Pancreas (tissue), 10 donors: ENCODE measurements at places on chromosomes 13 and 19.

- H3K27ac ChIP-seq = no peak overlapping the region
- H3K36me3 ChIP-seq = no peaks in the 10 kb centered on the region
- no peaks in the 10 kb centered on the region for H3K4me1 ChIP-seq
- no peaks in the 10 kb centered on the region for H3K27me3 ChIP-seq
- H3K4me3 ChIP-seq = peak overlapping the region; percentile 13
These were observed 388.9 kb upstream of the DACH1 start for GRCh38 chr13:72255908-72256307.

- peaks cover 14% of the 10 kb centered on the region for H3K4me1 ChIP-seq
- no peaks in the 10 kb centered on the region for H3K36me3 ChIP-seq
- H3K4me3 ChIP-seq = no peak overlapping the region
- H3K27ac ChIP-seq = no peak overlapping the region
These were observed 674 bp upstream of the FBXL12 start for GRCh38 chr19:9819596-9819909.

DNA sequence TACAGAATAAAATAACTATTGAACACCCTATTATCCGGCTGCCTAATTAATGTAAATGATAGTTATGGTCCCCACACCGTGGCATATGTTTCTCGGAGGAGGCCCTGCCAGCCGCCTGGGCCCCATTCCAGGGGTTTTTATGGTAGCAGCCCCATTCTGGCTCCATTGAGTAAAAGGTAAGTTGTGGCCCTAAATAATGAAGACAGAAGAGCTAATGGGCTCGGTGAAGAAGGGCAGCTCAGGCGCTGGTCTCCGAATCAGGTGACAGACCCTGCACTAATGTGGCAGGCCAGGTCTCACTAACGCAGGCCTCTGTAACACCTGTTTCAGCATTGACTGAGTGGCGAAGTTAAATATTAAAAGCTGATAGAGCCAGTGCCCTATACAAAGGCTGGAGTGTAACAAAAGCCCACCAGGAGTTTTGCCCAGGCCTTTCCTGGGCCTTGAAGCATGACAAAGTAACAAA, 19.1 kb downstream of the POP4 start:
- peak; percentile 32 for DNase-seq
- no peaks in the 10 kb centered on the region for H3K4me1 ChIP-seq
- peak overlapping the region; percentile 17 for H3K27ac ChIP-seq
- no peaks in the 10 kb centered on the region for H3K36me3 ChIP-seq

- DNase-seq = no peak
- H3K4me3 ChIP-seq = no peak overlapping the region
- no peaks in the 10 kb centered on the region for H3K27me3 ChIP-seq
- no peaks in the 10 kb centered on the region for H3K36me3 ChIP-seq
- no peak overlapping the region for H3K27ac ChIP-seq
These were observed 12.3 kb downstream of the KCNN4 start for GRCh38 chr19:43768273-43769050.

- H3K4me1 ChIP-seq = no peaks in the 10 kb centered on the region
- no peaks in the 10 kb centered on the region for H3K27me3 ChIP-seq
- H3K36me3 ChIP-seq = no peaks in the 10 kb centered on the region
- peak overlapping the region; percentile 73 for H3K27ac ChIP-seq
These were observed 15.8 kb downstream of the DEDD2 start for GRCh38 chr19:42201489-42202289.

GRCh38 chr13:26628706-26629105, 71.2 kb downstream of the WASF3 start:
- H3K36me3 ChIP-seq = no peaks in the 10 kb centered on the region
- no peaks in the 10 kb centered on the region for H3K4me1 ChIP-seq
- no peaks in the 10 kb centered on the region for H3K27me3 ChIP-seq
- no peak overlapping the region for H3K27ac ChIP-seq
- no peak overlapping the region for H3K4me3 ChIP-seq
- no peak for DNase-seq

DNA sequence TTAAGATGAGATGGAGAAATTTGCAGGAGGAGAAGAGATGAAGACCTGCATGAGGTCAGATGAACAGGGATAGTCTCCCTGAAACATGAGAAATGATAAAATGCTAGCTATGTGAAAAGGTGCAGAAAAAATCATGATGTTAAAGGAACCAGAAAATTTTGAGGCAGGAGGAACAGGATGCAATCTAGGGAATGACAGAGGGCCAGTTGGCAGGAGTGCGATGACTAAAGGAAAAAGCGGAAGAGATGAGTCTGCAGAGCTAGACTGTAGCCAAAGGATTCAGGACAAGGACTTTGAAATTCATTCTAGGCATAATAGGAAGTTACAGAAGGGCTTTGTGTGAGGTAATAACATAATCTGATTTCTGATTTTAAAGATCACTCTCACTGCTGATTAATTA, 77.9 kb downstream of the TRPC4 start:
- no peak overlapping the region for H3K27ac ChIP-seq
- no peaks in the 10 kb centered on the region for H3K4me1 ChIP-seq
- no peaks in the 10 kb centered on the region for H3K27me3 ChIP-seq
- DNase-seq = no peak
- no peak overlapping the region for H3K4me3 ChIP-seq

GRCh38 chr19:16668176-16668575, 7.2 kb downstream of the TMEM38A start:
- H3K27ac ChIP-seq = no peak overlapping the region
- no peaks in the 10 kb centered on the region for H3K4me1 ChIP-seq
- H3K27me3 ChIP-seq = no peaks in the 10 kb centered on the region
- no peak overlapping the region for H3K4me3 ChIP-seq
- H3K36me3 ChIP-seq = no peaks in the 10 kb centered on the region

DNA sequence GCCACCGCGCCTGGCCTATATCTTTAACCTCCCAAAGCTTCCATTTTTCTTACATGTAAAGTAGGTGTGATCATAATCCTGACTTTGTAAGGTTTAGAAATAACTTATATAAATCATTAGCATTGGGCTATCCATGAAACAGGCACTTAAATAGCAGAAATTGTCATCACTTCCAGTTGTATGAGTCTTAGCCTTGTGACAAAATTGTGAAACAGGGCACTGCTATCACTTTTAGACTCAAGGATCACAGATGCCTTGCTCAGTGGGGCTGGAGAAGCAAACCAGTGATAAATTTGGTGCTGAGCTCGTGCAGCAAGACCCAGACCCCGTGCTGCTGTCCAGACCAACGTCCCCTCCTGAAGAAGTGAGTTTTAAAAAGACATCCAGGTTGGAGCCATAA, 209.7 kb downstream of the KATNAL1 start:
- no peak overlapping the region for H3K27ac ChIP-seq
- no peak overlapping the region for H3K4me3 ChIP-seq
- H3K27me3 ChIP-seq = no peaks in the 10 kb centered on the region
- no peaks in the 10 kb centered on the region for H3K4me1 ChIP-seq
- H3K36me3 ChIP-seq = no peaks in the 10 kb centered on the region

GRCh38 chr13:44170731-44171130, 202.9 kb upstream of the SERP2 start:
- H3K4me3 ChIP-seq = no peak overlapping the region
- H3K27ac ChIP-seq = no peak overlapping the region
- no peaks in the 10 kb centered on the region for H3K4me1 ChIP-seq
- H3K36me3 ChIP-seq = no peaks in the 10 kb centered on the region
- no peaks in the 10 kb centered on the region for H3K27me3 ChIP-seq

DNA sequence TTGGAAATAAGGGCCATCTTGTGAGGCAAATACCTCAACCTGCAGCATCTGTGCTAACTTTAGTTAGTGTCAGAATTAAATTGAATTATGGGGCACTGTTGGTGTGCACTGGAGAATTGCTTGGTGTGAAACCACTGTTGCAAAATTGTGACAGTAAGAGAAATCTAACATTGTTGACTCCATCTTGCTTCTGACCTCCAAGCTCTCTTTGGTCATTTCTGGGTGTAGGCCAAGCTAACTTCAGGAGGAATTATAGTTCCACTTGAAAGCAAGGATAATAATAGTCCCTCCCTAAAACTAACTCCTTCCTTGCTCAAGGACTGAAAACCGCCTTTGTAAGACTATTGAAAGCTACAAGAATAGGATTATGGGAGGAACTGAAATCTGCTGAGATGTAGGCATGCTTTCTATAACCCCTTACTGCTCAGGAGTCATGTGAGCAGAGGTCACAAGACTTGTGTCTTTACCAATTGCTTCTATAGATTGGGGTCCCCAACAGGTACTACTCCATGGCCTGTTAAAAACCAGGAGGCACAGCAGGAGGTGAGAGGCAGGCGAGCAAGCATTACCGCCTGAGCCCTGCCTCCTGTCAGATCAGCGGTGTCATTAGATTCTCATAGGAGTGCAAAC, 24.9 kb upstream of the GAS6 start:
- no peak overlapping the region for H3K4me3 ChIP-seq
- no peak for DNase-seq
- no peaks in the 10 kb centered on the region for H3K27me3 ChIP-seq
- no peak overlapping the region for H3K27ac ChIP-seq
- H3K4me1 ChIP-seq = no peaks in the 10 kb centered on the region

- H3K36me3 ChIP-seq = no peaks in the 10 kb centered on the region
- peak overlapping the region; percentile 53 for H3K27ac ChIP-seq
- no peaks in the 10 kb centered on the region for H3K4me1 ChIP-seq
- H3K4me3 ChIP-seq = peak overlapping the region; percentile 83
These were observed 834 bp downstream of the FBXO27 start for GRCh38 chr19:39031368-39032062.

- no peaks in the 10 kb centered on the region for H3K36me3 ChIP-seq
- DNase-seq = peak; percentile 99
These were observed at the start of gene MEGF8 for GRCh38 chr19:42325308-42325895. Gene MEGF8 (plus strand): TSS chr19:42325635. CDS start chr19:42326244, 609 bp downstream.

DNA sequence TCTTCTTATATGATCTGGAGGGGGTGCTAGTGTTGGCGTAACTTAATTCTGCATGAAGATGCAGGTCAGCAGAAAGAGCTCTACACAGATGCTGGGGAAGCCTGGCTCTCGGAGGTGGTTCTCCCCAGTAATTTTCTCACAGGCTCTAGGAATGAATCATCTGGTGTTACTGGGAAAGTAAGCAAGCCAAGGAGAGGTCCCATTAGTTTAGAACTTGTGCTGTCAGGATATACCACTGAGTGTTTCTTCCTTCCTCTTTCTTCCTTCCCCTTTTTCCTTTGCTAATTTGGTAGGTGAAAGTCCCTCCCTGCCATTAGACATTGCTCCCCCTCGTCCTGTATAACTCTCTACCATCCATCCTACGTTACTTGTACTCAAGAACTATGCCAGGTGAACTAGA, 68.3 kb downstream of the ATP8A2 start:
- H3K27me3 ChIP-seq = no peaks in the 10 kb centered on the region
- no peak for DNase-seq
- H3K4me3 ChIP-seq = no peak overlapping the region
- H3K4me1 ChIP-seq = no peaks in the 10 kb centered on the region
- H3K27ac ChIP-seq = no peak overlapping the region

GRCh38 chr13:95327190-95327589, 25.9 kb upstream of the ABCC4 start:
- no peaks in the 10 kb centered on the region for H3K36me3 ChIP-seq
- no peaks in the 10 kb centered on the region for H3K4me1 ChIP-seq
- DNase-seq = no peak
- H3K4me3 ChIP-seq = no peak overlapping the region

GRCh38 chr13:73419186-73419585, 360.4 kb downstream of the KLF5 start:
- DNase-seq = no peak
- no peak overlapping the region for H3K27ac ChIP-seq
- H3K4me1 ChIP-seq = no peaks in the 10 kb centered on the region

DNA sequence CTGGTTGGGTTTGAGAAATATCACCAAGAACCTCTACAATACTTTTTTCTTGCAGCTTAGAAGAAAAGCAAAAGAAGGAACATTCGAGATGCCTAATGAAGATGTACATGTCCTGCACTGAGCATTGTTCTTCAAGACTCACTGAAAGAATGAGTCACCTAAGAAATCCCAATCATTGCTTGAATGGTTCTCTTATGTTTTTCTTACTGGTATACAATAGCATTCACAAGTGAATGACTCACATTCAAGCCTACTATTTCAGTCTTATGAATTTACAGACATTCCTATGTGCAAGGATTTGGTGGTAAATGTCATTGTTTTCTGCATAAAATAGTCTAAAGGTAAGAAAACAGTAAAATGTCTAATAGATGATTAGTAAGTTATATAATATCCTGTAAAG, 594.6 kb downstream of the PCDH9 start:
- no peaks in the 10 kb centered on the region for H3K4me1 ChIP-seq
- no peaks in the 10 kb centered on the region for H3K27me3 ChIP-seq
- DNase-seq = no peak
- no peak overlapping the region for H3K4me3 ChIP-seq
- H3K36me3 ChIP-seq = no peaks in the 10 kb centered on the region

DNA sequence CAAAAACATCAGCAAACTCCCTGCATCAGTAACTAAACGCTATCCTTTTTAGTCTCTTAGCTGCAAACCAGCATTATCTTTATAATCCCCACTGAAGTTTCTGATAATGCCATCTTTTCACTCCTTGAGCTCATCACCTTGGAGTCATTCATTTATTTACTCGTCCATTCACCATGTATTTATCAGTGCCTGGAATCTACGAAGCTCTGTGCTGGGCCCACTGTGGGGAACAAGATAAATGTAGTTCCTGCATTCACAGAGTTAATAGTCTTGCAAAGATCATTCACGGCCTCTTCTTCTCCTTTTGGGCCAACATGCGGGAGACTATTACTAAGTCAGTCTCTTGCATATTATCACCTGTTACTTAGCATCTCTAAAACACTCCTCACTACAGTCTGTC, 89.4 kb downstream of the HS6ST3 start:
- no peak for DNase-seq
- no peak overlapping the region for H3K27ac ChIP-seq
- no peaks in the 10 kb centered on the region for H3K4me1 ChIP-seq
- no peaks in the 10 kb centered on the region for H3K36me3 ChIP-seq
